COLO829 (cell line): ENCODE measurements at places on chromosomes 13 and 19.

DNA sequence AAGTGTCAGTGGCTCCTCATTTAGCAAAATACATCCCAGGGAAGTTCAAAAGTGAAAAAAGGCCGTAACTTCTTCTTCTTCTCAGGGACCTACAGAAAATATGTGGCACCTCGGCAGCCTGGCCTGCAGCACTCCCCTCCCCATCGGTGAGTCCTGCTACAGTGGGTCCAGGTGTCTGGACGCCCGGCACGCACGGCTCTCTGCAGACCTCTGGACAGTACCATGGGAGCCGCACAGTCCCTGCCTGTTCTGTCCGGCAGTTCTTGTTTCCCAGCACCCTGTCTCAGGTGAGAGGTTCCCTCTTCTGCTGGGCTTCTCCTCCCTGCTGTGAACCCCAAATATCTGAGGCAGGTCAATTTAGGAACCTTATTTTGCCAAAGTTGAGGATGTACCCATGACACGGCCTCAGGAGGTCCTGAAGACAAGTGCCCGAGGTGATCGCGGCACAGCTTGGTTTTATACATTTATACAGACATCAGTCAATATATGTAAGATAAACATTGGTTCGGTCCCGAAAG lies 36.8 kb upstream of the ALOX5AP start:
- DNase-seq = no peak

DNA sequence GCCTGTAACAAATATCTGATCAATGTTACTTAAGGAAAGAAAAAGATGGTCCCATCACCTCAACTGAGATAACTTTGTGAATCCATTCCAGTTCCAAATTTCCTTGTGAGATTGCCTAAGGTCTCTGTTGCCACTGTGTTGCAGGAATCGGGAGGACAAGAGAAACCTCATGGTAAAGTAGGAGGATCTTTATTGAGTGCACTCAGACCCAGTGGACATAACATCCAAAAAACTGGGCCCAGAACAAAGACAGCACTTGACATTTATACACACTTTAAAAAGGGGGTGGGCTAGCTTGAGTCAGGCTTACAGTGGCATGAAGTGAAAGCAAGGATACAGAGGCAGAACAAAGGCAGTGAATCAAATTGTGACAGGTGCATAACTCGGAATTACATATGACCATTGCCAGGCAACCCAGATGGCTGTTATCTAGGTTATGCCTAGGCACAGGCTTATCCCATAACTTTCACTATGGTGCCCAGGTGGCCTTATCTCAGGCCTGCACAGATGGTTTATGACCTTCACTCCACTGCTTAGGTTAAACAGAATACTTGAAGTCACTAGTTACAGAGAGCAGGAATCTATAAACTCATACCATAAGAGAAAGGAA lies 459.4 kb upstream of the PCDH20 start:
- DNase-seq = no peak

GRCh38 chr13:101390461-101390860 lies 25.8 kb downstream of the NALCN start:
- DNase-seq = no peak

GRCh38 chr13:79913141-79913827 lies 427.6 kb downstream of the SPRY2 start:
- DNase-seq = no peak

- no peak for DNase-seq
Measured at GRCh38 chr13:24341439-24341838, 32.1 kb downstream of the C1QTNF9 start.
